ENCODE measurements at places on chromosomes 4 and X. TPM values are rescaled to one million over a fixed set of nuclear protein-coding genes. Genes with fewer than 3 reads are reported as not detected.

BANK1 gene
- total RNA-seq, result 0.22 TPM

TRAM1L1 gene
- not detected for total RNA-seq

ZAR1 gene
- total RNA-seq, result not detected

RS1 gene
- total RNA-seq, result not detected

SETD7 gene
- total RNA-seq, result 23.5 TPM

ZNF81 gene
- total RNA-seq, result 5.1 TPM

TCEAL9 gene
- not detected for total RNA-seq

UBQLN2 gene
- 49.1 TPM for total RNA-seq

MAGEE1 gene
- total RNA-seq, result 12.7 TPM

NAT8L gene
- not detected for total RNA-seq

NRK gene
- not detected for total RNA-seq

FGB gene
- total RNA-seq, result not detected

CXXC4 gene
- not detected for total RNA-seq

- DNase-seq, result no peak
These were observed 383.5 kb downstream of the STPG2 start for GRCh38 chr4:97759785-97760184.

DNA sequence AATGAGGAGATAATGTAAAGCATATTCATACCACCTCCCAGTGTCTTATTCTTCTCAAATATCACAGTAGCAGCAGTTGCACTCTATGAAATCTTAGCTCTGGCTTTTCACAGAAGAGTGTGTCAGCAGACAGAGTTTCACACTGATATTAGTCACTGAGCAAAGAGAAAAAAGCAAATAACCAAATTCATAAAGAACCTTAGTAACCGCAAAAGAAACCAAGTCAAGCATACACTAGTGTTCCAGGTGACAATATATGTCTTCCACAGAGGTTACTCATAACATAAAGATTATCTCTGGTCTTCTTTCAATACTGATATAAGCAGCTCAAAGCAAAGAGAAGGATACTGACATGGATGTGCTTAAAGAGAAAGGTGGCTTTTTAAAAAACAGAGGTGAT lies 181.7 kb upstream of the EDNRA start:
- no peak for DNase-seq

- DNase-seq, result no peak
These were observed 8.7 kb downstream of the RHOH start for GRCh38 chr4:40205259-40206198.

DNA sequence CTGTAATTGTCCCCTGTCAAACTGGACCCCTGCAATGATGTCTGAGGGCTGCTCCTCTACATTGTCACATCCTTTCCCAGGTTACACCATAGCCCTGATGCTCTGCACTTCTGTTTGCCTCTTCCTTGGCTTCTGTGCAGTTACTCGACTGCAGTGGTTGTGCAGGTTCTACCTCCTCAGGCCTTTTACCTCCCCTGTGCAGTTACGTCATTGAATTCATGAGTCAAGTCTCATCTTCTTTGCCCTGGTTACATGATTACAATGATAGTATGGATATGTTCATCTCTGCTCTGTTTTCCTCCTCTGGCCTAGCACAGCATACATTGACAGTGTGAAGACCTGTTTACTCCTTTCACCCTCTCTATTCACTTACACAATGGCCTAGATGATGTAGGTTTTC lies 83.2 kb downstream of the FAM47B start:
- no peak for DNase-seq

DNA sequence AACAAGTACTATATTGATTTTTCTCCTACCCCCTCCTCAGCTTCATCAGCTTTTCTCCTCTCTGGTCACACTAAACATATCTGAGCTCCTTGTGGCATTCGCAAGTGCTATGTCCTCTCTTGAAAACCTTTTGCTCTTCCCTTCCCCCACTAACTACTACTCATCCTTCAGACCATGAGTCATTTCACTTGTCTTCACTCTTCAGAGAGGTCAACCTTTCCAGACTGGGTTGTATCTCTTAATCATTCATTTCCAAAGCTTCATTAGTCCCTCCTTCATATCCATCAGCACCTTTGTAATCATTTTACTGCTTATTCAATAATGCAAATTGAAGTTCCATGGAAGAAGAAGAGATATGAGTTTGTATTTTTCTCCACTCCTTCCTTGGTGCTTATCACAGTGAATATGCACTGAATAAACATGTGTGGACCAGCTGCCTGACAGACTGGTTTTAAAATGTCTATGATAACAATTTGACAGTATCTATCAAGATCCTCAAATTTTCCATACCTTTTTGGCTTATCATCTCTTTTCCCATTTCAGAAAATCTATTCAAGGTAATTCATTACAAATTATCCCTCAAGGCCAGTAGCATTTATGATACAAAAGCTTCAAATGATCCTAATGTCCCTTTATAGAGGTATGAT lies 28.4 kb downstream of the DDX60L start:
- DNase-seq, result no peak

DNA sequence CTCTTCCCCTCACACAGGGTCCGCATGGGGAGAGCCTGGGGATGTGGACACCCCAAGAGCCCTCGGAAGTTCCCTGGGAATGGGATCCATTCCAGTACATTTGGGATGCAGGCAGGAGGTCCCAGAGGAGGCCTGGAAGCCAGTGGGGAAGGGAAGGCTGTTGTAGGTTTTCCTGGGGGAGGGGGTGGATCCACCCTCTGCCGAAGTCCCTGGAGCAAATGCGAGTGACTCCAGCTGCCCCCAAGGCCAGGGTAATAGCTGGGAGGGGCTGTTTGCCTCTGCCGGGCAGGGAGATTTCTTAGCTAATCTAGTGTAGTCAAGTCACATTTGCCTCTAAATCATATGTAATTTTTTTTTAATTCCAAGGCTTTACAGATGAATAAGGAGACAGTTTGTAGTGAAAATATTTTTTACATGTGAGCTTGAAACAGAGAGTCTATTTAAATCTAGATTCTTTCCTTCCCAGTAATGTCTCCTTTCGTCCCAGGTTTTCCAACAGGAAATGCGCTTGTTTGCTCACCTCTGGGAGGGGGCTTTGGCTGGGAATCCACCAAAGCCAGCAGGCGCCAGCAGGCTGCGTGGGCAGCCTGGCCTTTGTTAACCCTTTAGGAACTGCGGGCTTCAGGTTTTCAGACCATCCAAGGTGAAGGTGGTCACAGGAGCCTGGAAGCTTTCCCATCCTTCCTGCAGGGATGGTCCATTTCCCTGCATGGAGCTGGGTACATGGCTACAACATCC lies 26.8 kb downstream of the SH3TC1 start:
- DNase-seq, result no peak

DNA sequence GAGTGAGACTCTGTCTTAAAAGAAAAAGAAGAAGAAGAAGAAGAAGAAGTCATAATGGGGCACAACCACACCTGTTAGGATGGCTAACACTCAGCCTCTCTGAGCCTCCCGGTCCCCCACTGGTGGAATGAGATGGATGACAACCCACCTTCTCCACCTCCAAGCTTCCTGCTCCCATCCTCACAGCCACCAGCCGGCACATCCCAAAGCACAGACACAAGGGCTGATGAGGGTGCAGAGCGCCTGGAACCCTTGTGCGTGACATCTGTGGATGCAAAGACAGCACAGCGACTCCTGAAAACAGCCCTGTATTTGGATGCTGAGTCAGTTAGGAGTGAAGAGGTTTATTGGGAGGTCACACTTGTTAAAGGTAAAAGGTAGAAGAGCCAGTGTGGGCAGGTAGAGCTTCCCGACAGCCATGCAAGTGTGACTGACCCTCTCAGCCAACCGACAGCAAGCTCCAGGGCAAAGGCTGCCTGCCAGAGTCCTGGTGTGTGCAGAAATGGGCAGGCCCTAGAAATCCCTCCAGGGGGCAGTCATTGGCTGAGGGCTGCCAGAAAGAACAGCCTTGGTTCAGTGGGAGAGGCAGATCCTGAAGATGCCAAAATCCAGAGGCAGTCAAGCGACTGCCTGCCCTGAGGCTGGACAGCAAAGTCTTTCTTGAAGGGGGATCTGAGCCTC lies 26.6 kb upstream of the MAN2B2 start:
- DNase-seq, result no peak

- no peak for DNase-seq
These were observed 120.3 kb upstream of the CTSO start for GRCh38 chr4:156073976-156074375.

- DNase-seq, result no peak
These were observed 24.3 kb upstream of the DKK2 start for GRCh38 chr4:107060388-107060787.

DNA sequence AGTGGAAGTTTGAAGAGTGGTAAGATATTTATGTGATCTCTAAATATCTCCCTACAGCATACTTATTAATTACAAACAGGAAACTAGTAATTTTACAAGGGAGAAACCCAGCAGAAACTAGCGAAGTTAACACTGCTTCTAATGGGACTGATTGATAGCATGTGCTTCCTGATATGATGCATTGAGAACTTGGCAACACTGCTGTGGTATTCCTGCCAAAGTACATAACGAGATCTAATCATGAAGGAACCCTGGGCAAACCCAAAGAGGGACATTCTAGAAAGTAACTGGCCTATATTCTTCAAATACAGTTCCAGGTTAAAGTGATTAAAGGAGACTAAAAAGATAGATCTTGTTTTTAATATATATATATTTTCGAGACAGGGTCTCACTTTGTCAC lies 4.6 kb upstream of the GPR34 start:
- no peak for DNase-seq

DNA sequence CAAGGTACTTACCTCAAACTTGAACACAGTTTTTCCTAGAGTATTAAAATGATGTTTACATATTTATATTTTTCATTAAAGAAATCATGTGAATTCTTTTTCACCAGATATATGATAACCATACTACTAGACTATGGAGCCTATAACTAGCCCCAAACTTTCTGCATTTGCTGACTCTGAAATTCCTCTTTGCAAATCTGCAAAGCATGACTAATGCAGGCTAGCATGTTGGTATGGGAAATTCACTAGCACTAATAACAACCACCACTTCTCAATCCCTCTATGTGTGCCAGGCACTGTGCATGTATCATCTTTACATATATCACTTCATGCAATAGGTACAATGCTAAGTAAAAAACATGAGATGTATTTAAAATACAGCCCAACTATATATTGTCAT lies 51.1 kb downstream of the SLC10A7 start:
- no peak for DNase-seq

DNA sequence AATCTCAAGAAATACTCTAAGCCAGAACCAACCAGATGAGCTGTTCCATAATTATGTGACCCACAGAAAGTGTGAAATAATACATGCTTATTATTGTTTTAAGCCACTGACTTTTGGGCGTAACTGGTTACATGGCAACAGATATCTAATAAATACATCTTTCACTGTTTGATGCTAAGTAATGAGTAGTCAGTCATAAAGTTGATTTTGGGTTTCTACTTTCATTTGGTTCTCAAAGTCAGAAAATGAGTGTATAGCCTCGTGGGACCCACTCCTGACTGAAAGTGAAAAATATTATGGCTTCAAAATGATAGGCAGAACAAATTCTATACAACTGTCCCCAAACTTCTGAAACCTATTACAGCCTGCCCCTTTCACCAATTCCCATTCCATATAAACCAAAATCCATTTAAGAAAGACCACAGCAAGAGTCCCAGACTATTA lies 88.0 kb upstream of the CBR4 start:
- no peak for DNase-seq

DNA sequence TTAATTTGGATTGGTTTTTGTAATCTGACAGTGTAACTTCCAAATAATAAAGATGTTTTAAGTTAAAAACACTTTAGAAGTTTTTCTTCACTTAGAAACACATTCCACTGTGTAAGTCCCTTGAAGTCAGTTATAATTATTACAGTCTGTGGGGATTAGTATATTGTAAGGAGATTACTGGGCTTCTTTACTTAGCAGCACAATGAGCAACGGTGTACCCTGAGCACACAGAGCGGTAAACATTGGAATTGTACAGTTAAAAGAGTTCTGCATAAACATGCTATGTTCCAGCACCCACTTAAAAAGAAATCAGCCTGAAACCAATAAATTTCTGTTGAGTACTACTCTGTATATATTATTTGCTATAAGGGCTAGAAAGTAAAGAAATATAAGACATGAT lies 44.3 kb downstream of the CCSER1 start:
- DNase-seq, result no peak

- no peak for DNase-seq
These were observed 384.2 kb downstream of the TLL1 start for GRCh38 chr4:166257276-166257675.

- DNase-seq, result no peak
These were observed 66.3 kb downstream of the ZFYVE28 start for GRCh38 chr4:2352171-2352570.

DNA sequence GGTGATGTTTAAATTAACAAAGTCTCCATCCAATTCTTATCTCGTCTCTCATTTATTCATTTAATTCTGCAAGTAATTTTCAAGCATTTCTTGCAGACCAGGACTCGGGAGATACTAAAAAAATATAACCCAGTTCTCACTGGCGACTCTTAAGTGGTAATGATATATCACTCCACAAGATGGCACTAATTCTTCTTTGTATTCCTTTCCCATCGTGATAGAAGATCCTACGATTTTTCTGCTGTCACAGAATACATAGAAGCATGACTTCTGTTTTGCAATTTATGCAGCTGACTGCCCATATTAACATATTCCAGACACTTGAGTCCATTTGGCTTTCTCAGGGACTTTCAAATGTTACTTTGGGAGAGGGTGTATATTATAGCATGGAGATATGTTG lies 64.0 kb upstream of the FGF13 start:
- DNase-seq, result no peak

GRCh38 chrX:11254417-11255109 lies 38.6 kb upstream of the AMELX start:
- no peak for DNase-seq

- no peak for DNase-seq
These were observed 94.9 kb downstream of the GLRA3 start for GRCh38 chr4:174734181-174734580.

DNA sequence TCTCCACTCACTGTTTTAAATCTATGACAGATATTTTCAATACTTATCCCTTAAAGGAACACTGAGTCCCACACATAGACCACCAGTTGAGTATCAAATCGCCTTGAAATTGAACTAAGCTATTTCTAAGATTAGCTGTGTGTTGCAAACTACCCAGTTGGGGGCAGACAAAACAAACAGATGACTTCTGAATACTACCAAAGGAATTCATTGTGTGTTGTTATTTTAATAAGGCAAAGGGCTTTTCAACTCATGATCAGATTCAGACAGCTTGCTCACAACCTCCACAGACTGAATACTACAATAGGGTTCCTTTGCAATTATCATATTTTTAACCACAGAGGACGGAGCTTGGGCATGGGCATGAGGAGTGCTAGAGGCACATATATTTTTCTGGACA lies 283.0 kb upstream of the GPC4 start:
- DNase-seq, result no peak

- DNase-seq, result no peak
These were observed 46.3 kb downstream of the ARHGEF9 start for GRCh38 chrX:63738696-63739095.

GRCh38 chr4:77073106-77073809 lies 2.5 kb downstream of the CCNI start:
- no peak for DNase-seq

- DNase-seq, result no peak
These were observed 187.9 kb downstream of the EPHA5 start for GRCh38 chr4:65482410-65482809.
